HS-5 (cell line): ENCODE measurements at places on chromosomes 7 and 10.
A peak's percentile ranks its signal among the peaks of the same experiment; 100 is the strongest.

DNA sequence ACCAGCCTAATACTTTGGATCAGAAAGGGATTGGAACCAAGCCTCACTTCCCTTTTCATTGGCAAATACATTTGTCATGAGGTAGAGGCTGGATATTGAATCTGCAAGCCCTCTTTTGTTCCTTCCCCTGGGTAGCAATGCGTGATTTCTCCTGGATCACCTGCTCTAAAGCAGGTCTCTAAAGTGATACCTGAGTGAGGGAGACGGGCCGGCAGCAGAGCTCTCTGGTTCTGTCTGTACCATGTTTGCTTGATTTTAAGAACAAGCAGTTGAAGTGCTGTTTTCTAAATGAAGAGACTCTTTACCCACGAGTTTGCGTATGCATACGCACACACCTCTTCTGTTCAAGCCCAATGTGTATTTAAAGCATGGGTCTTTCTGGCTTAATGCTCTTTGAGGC is 41.1 kb downstream of the GARS1 start:
- DNase-seq, result no peak

- no peak for DNase-seq
Observed at GRCh38 chr7:26305090-26305868, 13.6 kb downstream of the SNX10 start.

DNA sequence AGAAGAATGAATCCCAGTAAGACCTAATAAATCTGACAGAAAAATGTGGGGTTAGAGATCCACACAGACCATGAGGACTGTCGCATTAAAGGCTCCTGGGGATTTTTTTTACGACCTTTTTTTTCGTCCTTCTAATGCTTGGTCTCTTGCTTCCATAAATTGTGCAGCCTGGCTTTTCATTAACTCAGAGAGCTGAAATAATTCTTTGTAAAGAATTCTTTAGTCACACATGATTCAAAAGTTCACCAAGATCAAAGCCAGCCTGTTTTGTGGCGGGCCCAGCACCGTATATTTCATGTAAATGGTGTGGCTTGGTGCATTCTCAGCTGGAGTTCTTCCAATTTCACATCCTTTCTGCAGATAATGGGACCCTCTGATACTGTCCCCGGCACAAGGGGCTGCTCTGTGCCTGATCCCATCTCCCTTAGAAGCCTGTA is 206.6 kb upstream of the BMPER start:
- no peak for DNase-seq

DNA sequence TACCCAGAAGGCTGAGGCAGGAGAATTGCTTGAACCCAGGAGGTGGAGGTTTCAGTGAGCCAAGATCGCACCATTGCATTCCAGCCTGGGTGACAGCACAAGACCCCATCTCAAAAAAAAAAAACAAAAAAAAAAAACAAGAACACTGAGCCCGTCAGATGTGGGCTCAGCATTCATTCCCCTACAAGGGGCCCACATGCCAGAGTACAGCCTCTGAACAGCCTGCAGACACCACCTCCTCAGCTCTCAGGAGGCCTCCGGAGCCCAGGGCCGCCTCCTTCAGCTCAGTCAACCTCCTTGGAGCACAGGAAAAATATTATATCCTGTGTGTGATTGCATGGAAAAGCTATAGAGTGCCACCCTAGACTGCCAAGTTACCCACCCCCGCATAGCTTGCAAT is 112.3 kb downstream of the ABLIM1 start:
- DNase-seq, result no peak

GRCh38 chr7:107043491-107043890 is 1.0 kb upstream of the PRKAR2B start:
- DNase-seq, result no peak

GRCh38 chr10:103926722-103927319 is 8.8 kb upstream of the STN1 start:
- no peak for DNase-seq

GRCh38 chr7:123788584-123788983 is 39.8 kb upstream of the WASL start:
- DNase-seq, result no peak

DNA sequence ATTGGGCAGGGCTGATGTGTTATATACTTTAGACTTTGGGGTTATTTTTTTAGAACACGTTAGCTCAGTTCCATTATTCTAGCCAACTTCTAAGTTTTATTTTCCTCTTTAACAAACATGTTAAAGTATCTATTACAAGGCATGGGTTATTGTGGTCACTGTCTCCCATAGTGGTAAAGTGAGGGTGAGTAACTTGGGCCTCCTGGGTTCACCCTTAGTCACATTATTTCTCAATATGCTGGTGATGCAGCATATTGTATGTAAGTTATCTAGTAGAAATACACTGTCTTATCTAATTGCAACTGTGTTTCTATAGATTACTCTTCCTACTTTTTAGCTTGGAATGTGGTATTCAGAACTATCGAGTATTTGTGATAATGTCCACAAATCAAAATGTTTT is 65.9 kb downstream of the BBS9 start:
- DNase-seq, result peak; percentile 84

GRCh38 chr10:113005380-113005779 is 55.3 kb downstream of the TCF7L2 start:
- no peak for DNase-seq

DNA sequence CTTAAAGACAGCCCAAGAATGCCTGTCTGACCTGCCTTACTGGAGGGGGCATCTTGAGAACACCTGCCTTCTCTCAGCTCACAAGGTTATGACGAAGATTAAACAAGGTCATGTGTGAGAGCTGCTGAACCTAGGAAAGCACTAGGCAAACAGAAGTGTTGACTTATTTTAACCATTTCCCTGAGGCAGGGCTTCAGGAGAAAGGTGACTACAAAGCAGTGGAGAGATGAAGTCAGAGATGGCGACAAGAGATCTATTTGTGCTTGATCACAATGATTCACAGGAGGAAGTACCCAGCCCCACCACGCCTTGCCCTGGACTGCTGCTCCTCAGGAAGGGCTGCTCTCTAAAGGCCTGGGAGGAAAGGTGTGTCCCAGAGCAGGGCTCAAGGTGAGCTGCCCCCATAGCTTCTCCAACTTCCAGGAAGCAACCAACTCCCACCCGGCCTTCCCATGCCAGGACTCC is 27.8 kb downstream of the STN1 start:
- DNase-seq, result no peak

DNA sequence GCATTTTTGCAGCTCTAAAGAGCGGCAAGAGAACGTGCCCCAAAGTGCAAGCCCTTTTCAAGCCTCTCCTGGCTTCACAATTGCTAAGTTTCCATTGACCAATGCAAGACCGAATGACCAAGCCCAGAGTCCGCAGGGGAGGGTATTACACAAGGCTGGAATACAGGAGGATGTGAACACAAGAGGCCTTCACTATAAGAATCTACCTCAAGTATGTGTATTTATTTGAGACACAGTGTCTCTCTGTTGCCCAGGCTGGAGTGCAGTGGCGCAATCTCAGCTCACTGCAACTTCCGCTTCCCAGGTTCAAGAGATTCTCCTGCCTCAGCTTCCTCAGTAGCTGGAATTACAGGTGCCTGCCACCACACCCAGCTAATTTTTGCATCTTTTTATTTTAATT is 22.2 kb upstream of the TPST1 start:
- DNase-seq, result no peak

DNA sequence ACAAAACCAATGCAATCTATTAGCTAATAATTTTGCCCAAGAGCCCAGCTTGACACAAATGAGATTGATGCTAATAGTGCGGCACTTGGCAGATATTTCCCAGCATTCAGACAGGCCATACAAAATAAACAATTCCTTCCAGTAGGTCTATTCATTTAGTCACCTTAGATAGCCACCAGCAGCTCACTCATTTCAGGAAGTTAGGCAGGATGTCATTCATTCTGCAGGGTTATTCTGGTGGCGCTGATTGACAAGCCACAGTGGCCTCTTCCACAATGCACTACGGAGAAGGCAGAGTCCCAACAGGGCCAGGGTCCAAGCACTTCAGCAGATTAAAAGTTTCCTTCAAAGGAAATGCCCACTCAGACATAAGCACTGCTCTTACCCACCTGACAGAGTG is 55.8 kb downstream of the PIK3AP1 start:
- DNase-seq, result no peak

GRCh38 chr7:147265528-147265927 is 1148.9 kb downstream of the CNTNAP2 start:
- DNase-seq, result no peak

DNA sequence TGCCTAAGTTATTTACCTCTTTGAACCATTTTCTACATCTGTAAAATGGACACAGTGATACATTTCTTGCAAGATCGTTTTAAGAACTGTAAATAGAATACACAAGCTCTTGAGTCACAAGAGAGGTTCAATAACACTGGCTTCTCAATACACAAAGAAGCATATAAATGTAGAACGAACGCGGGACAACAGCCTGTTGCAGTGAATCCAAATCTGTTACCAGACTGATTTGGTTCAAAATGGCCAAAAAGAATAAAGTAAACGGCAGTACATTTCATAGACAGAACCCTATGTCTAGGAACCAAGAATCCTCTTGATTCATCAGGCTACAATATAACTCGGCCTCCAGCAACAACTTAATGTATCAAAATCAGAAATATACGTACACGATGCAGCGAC is 701 bp downstream of the MTPAP start:
- DNase-seq, result no peak

GRCh38 chr7:48411619-48412018 is 240.4 kb downstream of the ABCA13 start:
- DNase-seq, result no peak

DNA sequence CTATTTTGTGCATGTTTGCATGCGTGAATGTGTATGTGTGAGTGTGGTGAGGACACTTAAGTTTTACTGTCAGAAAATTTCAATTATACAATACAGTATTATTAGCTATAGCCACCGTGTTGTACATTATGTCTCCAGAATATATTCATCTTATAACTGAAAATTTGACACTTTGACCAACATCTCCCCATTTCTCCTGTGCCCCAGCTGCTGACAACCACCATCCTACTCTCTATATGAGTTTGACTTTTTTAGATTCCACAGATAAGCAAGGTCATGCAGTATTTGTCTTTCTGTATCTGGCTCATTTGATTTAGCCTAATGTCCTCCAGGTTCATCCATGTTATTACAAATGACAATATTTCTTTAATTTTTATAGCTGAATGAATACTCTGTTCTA is 195.0 kb downstream of the GPR37 start:
- DNase-seq, result no peak

- no peak for DNase-seq
Observed at GRCh38 chr7:17758008-17758407, 182.3 kb downstream of the SNX13 start.
